H9 (cell line): ENCODE measurements at places on chromosomes 6 and 20.
A peak's percentile ranks its signal among the peaks of the same experiment; 100 is the strongest.

DNA sequence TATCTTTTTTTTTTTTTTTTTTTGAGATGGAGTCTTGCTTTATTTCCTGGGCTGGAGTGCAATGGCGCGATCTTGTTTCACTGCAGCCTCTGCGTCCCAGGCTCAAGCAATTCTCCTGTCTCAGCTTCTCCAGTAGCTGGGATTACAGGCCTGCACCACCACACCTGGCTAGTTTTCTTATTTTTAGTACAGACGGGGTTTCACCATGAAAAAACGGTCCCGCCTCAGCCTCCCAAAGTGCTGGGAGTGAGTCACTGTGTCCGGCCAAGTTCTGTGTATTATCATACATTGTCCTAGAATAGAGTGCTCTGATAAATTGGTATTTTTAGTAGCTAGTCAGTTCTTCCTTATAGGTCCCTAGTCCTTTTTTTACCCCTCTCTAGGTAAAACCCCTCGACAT is 2.8 kb downstream of the SNRPC start:
- no peak for DNase-seq

DNA sequence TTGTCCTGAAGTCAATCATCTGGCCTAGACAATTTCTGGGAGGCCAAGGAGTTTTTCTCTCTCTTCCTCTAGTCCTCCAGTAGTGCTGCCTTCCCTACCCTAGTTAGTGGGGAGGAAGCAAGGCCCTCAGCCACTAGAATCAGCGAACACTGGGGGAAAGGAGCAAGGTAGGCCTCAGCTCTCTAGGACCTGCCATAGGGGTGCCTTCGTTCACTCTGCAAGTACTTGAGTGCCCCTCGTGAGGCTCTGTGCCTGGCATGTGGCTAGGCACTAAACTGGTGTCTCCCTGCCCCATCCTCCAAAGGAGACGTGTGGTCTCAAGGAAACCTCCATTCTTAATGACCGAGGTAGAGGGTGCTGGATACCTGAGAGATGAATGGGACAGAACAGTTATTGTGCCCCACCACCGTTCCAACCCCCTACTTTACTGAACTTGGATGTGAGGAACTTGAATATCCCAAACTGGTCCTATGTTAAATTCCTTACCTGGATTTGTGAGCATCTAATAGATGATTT is 1.1 kb downstream of the DEF6 start:
- DNase-seq, result no peak

DNA sequence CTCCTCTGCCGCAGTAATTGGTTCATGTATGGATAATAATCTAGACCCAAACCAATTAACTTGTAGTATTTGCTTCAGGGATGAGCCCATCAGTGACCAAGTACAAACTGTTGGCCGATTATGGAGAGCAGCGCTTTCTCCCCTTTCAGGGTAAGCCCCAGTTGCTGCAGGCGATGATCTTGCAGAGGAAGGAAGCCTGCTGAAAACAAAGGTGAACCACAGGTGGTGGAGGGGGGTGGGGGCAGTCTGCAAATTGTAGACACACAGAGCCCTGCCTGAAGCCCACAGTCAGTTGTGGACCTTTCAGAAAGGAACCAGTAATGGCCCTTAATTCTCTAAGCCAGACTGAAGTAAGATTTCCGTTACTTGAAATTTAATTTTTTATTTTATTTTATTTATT is 167.9 kb upstream of the JARID2 start:
- DNase-seq, result peak; percentile 94

DNA sequence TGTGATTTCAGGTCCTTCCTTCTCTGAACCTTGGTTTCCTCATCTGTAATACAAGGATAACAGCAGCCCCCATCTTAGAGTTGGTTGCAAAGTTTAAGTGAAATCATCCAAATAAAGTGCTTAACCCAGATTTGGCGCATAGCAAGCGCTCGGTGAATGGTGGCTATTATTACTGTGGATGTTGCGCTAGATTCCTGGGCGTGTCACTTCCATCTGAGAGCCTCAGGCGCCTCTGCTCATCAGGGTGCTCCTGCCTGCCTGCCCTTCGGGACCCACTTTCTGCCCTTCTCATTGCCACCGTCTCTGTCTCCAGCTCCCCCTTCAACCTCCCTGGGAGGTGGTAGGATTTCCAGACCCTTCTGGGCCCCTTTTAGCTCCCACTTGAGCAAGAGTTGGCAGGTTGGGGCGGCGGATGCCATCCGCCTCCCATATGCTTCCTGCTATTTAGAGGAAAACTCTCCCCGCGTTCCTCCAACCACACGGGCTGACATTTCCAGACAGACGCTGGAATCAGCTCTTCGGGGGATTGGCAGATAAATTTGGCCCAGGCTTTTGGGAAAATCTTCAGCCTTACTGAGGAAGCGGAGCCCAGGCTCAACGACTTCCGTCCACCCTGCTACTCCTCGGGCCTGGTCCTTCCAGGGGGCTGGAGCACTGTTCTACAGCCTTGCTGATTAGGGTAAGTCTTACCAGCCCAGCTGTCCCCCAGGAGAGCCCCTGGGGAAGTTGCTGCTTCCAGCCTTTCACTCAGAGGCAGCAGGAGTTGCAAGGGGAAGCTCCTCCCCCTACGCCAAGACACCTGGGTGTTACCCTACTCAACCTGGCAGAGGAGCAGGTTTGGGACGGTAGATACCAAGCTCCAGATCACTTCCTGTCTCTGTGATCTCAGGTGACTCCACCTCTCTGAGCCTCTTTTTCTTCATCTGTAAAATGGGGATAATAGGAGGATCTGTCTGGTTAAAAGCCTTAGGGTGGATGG is 71.5 kb downstream of the DLGAP4 start:
- peak; percentile 49 for DNase-seq

- no peak for DNase-seq
Observed at GRCh38 chr6:8828376-8828775, 393.0 kb upstream of the SLC35B3 start.

DNA sequence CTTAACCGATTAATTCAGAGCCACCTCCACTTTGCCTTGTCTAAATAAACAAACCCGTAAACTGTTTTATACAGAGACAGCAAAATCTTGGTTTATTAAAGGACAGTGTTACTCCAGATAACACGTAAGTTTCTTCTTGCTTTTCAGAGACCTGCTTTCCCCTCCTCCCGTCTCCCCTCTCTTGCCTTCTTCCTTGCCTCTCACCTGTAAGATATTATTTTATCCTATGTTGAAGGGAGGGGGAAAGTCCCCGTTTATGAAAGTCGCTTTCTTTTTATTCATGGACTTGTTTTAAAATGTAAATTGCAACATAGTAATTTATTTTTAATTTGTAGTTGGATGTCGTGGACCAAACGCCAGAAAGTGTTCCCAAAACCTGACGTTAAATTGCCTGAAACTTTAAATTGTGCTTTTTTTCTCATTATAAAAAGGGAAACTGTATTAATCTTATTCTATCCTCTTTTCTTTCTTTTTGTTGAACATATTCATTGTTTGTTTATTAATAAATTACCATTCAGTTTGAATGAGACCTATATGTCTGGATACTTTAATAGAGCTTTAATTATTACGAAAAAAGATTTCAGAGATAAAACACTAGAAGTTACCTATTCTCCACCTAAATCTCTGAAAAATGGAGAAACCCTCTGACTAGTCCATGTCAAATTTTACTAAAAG is 2.7 kb downstream of the FOXC1 start:
- DNase-seq, result no peak

DNA sequence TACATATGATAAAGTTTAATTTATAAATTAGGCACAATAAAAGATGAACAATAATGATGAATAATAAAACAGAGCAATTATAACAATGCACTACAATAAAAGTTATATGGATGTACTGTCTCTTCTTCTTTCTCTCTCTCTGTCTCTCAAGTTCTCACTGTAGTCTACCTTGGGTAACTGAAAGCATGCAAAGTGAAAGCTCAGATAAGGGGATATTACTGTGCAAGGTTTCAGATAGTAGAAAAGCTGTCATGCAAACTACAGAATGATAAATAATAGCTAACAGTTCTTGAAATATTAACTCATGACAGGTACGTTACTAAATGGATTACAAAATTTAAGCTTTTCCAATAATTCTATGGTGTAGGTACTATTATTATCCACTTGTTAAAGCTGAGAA is 311.9 kb upstream of the PRDM1 start:
- no peak for DNase-seq

DNA sequence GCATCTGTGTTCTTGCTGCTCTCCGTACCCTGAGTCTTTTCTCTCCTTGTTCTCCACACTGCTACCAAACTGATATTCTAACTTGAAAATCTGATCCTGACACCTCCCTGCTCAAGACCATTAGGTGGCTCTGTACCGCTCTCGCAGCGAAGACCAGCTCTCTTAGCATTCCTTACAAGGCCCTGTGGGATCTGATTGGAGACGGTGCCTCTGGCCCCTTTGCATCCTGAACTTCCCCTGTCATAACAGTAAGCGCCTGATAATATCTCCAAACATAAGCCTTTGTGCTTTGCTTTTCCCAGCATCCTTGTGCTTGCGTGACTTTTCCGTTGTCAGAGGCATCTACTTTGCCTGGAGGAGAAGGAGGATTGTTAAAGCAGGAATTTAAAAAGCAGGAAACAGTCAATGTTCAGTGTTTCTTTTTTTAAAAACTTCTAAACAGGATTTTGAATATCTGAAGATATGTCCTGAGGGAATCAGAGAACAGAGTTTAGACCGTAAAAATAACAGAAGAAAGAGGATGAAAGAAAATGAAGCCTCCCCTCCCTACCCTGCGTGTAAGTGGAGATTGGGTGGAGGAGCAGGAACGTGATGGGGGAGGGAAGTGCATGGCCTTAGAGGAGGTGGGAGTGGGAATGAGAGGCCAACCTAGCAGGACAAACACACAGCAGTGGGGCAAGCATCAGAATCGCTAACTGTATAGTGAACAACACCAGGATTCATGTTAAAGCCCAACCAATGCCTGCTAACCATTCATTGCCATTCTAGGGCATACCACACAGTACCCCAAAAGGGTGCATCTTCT is 89.2 kb upstream of the STMND1 start:
- peak; percentile 72 for DNase-seq

GRCh38 chr6:139572001-139572400 is 197.6 kb upstream of the CITED2 start:
- no peak for DNase-seq

DNA sequence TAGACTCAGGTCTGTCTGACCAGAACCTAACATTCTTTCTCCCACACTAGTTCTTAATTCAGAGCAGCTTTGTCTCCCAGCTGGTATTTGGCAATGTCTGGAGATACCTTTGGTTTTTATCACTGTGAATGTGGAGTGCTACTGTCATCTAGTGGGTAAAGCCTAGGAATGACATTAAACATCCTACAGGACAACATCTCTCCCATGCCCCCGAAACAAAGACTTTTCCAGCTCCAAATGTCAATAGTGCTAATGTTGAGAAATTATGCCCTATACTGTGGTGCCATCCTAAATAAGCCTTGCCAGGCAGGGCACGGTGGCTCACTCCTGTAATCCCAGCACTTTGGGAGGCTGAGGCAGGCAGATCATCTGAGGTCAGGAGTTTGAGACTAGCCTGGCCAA is 4.2 kb upstream of the TTPAL start:
- no peak for DNase-seq

DNA sequence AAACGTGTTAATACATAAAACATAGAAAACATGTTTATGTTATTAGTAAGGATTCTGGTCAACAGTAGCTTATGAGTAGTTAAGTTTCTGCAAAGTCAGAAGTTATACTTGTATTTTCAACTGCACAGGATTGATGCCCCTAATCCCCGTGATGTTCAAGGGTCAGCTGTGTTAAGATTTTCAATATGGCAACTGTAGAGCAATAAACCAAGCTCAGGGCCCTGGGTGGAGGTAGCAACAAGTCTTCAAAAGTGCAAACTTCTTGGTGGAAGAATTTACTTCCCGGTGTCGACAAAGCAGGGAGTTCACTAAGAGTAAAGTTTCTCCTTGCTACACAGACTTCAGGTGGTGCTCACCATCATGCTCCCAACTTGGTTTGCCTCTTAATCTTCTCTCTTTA is 4.1 kb upstream of the BCAS1 start:
- DNase-seq, result no peak

- no peak for DNase-seq
Observed at GRCh38 chr20:14644306-14645097, 307.1 kb upstream of the FLRT3 start.

- no peak for DNase-seq
Observed at GRCh38 chr6:107419733-107420132, 39.6 kb downstream of the PDSS2 start.

GRCh38 chr6:10250655-10251220 is 164.1 kb downstream of the TFAP2A start:
- no peak for DNase-seq

GRCh38 chr6:170462366-170463020 is 90.6 kb downstream of the PSMB1 start:
- no peak for DNase-seq

GRCh38 chr6:166119116-166119911 is 48.3 kb downstream of the TBXT start:
- no peak for DNase-seq

DNA sequence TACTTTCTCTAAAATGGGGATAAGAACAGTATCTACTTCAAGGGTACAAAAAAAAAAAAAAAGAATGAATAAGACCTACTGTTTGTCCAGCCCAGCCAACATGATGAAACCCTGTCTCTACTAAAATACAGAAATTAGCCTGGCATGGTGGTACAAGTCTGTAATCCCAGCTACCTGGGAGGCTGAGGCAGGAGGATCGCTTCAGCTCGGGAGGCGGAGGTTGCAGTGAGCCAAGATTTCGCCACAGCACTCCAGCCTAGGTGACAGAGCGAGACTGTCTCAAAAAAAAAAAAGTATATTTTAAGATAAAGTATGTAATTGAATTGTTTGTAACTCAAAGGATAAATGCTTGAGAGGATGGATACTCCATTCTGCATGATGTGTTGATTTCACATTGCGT is 2.0 kb downstream of the BLTP3A start:
- no peak for DNase-seq

DNA sequence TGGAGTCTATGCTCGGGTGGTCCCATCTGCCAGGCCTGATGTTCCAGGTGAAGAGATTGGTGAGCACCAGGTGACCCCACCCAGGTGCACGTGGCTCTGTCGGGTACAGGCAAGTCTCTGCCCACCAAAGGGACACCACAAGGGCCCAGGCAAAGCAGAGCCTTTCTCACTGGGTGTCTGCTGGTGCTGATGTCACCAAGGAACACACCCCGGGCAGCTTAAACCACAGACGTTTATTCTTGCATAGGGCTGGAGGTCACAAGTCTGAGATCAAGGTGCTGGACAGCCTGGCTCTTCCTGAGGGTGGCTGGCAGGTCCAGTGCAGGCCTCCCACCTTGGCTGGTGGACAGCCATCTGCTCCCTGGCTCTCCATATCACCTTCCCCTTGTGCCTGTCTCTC is 100.7 kb upstream of the CD93 start:
- DNase-seq, result no peak
